NCI-H187 treated with DMSO at 0.1 percent for 48 hours (cell line): ENCODE measurements at places on chromosomes 1 and 21.

DNA sequence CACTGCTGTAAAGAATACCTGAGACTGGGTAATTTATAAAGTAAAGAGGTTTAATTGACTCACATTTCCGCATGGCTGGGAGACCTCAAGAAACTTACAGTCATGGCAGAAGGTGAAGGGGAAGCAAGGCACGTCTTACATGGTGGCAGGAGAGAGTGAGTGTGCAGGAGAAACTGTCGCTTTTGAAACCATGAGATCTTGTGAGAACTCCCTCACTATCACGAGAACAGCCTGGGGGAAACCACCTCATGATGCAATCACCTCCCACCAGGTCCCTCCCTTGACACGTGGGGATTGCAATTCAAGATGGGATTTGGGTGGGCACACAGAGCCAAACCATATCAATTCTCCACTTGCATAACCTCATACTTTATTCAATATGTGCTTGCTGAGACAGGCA lies 76.6 kb downstream of the GIPC2 start:
- no peak for DNase-seq

DNA sequence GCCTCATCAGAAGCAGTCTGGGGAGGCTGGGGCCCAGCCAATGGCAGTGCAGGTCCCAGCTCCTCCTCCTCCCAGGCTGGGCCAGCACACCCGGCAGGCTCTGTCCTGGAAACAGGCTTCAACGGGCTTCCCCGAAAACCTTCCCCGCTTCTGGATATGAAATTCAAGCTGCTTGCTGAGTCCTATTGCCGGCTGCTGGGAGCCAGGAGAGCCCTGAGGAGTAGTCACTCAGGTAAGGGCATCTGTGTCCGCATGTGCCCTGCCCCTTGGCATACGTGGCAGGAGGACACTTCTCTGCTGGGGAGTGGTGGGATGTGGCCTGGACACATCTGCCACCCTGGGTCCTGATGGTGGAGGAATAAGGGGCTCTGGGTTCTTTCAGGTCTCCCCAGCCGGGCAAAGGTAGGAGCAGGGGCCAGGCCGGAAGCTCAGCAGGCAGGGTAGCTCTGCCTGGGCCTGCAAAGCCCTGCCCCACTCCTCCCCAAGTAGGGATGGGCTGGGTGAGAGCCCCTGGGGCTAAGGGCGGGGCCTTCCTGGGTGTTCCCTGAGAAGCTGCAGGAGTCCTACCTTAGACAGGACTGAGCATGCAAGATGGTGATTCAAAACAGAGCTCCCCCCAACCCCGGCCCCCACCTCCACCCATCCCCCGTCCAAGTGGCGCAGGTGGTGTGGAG lies at the start of gene GJB5:
Gene GJB5 (plus strand): TSS at position 84 of the 674 bp plus-strand sequence. CDS start 2,284 bp downstream, outside the sequence.
- no peak for DNase-seq

- DNase-seq, result no peak
Measured at GRCh38 chr1:202255343-202255742, 61.7 kb downstream of the LGR6 start.

DNA sequence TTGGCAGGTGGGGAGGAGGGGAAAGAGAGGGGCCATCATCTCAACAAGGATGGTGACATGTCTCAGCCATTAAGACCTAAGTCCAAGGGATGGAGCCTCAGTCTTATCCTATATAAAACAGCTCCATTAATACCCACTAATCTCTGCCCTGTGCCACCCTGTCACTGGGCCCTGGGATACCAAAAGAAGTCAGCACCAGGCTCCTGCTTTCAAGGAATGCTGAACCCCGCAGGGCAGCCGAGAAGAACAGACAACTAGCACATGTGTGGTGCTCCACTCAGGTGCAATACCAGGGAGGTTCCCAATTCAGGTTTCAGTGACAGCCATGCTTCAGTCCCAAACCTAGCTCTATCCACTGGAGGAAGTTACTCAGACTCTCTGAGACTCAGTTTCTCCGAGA lies 128.4 kb downstream of the GRIK3 start:
- no peak for DNase-seq

GRCh38 chr1:246513619-246514343 lies 6.7 kb upstream of the SMYD3 start:
- DNase-seq, result no peak

GRCh38 chr1:47572731-47573430 lies 135.0 kb downstream of the FOXD2 start:
- DNase-seq, result no peak

DNA sequence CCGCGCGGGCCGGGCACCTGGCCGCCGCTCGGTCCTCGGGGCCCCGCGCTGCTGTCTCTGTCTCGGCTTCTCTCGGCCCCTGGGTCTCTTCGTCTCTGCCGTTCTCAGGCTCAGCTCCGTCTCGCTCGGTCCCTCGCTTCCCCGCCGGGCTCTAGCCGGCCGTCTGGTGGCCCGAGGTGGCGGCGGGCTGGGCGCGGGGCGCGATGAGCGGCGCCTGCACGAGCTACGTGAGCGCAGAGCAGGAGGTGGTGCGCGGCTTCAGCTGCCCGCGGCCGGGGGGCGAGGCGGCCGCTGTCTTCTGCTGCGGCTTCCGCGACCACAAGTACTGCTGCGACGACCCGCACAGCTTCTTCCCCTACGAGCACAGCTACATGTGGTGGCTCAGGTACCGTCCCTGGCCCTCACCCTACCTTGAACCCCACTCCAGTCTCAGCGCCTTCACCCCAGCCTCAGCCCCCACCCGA lies 355 bp downstream of the SHISAL2A start:
- DNase-seq, result no peak

DNA sequence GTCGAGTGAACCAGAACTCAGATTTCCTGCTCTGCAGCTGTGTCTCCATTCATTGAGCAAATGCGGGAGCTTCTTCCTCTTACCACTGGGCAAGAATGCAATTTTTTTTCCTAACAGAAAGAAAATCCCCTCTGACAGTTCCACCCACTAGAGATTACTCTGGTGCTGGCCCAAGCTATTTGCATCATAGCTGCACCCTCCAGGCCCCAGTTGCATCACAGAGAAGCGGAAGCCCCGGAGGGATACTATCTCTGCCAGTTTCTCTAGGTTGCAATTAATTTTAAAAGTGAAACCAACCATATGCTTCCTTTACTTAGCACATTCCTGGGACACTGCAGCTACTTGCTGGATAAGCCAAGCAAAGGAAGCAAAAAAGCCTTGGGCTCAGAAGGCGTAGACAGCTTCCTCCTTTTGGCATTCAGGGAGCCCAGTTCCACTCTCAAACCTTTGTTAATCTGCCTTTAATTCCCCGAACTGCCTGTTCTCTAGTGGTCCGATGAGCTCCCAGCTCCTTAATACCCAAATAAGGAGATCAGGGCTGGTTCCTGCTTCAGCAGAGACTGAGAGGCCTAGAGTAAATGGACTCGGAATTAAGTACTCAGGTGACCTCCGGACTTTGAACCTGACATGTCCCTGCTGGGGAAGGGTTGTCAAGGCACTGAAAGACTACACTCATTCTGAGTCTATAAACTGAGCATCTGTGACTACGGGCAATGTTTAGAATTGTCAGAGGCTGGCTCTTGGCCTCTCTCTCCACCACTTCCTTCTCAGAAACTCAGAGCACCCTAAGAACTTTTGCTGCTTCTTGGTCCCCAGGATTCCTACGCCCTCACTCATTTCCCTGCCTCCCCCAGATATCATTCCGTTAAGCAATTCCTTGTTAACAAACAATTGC lies 72.5 kb upstream of the TNFSF18 start:
- DNase-seq, result no peak

- DNase-seq, result no peak
Measured at GRCh38 chr1:186188004-186188539, 187.0 kb downstream of the TPR start.

- DNase-seq, result no peak
Measured at GRCh38 chr1:176754676-176755075, 291.7 kb downstream of the PAPPA2 start.

- no peak for DNase-seq
Measured at GRCh38 chr1:244552336-244552735, 91.3 kb downstream of the CATSPERE start.

DNA sequence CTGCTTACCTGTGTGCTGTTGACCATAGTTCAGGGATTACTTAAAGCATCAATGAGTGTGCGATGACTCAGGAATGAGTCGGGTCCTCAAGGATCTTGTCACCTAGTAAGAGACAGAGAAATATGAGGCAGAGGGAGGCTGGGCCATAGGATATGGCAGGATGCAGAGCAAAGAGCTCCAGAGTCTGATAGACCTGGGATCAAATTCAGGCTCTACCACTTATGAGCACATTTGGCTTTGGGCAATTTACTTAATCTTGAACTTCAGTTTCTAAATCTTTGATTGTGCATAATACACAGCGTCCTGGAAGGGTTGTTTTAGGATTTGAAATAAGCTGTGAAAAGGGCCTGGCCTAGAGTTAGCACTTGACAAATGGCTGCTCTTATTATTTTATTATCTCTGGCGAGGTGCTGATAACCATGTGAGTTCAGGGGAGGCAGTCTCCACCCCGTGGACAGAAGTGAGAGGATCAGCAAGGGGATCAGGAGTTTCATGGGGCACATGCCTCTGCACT lies 94.5 kb downstream of the ROR1 start:
- DNase-seq, result no peak

GRCh38 chr1:47024141-47024801 lies 802 bp downstream of the CYP4X1 start:
- no peak for DNase-seq

- DNase-seq, result peak; percentile 79
Measured at GRCh38 chr1:74681001-74681400, 7.4 kb upstream of the ERICH3 start.

- DNase-seq, result no peak
Measured at GRCh38 chr1:225777058-225777582, 506 bp upstream of the SRP9 start.

DNA sequence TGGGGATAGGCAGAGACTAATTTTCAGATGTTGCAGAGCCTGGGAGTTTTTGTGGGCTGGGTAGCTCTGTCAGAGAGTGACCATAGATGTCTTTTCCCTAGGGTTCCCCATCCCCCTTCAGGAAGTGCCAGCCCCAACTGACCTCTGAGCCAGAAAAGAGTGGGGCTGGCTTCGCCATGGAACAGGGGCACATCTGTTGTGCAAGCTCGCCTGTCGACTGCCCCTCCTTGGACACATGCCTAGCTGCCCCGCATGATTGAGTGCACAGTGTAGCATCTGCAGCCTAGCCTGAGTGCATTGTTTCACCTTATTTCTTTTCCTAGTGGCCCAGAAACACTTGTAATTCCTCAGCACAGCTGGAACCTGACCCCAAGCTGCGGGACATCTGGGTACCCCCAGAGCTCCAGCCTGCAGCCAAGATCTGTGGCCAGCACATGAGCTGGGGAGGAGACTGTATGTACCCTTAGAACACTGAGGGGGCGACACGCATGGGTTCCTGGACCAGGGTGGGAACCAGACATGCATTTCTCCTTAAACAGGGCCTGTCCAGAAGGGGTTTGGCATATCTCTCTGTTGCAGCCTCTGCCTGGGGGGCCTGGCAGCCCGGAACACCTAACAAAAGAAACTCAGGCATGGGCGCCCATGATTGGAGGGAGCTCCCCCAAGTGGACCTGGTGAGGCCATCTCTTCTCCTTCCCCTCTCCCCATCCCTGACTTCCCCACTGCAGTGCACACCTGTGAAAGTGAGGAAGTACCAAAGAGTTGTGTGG lies 55.2 kb downstream of the SYT14 start:
- DNase-seq, result no peak

- DNase-seq, result no peak
Measured at GRCh38 chr1:181714428-181714827, 231.1 kb downstream of the CACNA1E start.

DNA sequence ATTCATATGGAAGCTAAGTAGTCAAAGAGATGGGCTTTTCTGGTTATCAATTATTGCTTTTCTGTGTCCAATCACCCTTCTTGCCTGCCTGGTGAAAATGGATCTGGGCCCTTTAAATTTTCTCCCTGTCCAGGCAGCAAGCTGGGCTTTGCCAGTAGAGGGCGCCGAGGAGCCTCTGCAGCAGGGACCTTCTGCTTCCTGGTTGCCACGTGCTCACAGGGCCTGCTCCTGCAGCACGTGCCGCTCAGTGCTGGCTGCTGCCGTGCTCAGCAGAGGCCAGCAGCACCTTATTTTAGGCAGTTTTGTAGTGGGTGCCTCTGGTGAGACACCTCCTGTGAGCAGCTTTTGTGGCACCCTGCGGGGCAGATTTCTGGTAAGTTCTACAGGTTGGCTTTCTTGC lies 4.0 kb downstream of the ACTL8 start:
- DNase-seq, result no peak

DNA sequence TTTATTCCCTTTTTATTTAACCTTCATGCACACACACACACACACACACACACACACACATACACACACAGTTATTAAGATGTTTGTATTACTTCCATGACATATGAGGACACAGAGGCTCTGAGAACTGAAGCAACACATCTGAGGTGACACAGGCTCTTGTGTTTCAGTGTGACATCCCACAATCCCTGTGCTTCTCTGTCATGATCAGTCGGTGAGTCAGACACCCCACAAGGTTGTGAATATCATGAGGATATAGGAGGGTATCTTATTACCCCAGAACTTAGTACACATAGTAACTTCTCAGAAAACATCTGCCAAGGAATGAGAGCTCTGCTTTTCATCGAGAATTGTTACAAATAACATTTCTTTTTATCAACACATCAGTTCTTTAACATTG lies 459.3 kb downstream of the PLPP3 start:
- DNase-seq, result no peak
